Stimulated activated CD8-positive, alpha-beta memory T cell treated with anti-CD3 and anti-CD28 coated beads, Interleukin-12 subunit alpha, Interleukin-12 subunit beta, amount 100 ng/mL, for 1 hour (primary cell): ENCODE measurements at places on chromosomes 4 and X.

DNA sequence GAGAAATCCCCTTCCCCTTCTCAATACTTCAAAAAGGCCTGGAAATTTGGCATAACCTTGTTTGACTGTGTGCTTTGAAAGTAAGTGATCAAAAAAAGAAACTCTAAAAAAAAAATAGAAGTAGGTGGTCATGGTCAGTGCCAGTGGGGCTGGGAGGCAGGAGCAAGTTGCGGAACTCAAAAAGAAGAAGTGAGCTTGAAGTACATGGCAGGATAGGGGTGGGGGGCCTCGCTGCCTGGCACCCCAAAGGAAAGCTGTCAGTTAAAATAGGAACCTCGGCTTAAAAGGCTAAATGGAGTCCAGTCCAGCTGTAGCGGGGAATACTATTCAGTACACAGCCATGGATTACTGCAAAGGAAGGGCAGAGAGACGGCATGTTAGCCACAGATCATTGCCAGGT lies 12.2 kb upstream of the NKRF start:
- DNase-seq, result no peak

DNA sequence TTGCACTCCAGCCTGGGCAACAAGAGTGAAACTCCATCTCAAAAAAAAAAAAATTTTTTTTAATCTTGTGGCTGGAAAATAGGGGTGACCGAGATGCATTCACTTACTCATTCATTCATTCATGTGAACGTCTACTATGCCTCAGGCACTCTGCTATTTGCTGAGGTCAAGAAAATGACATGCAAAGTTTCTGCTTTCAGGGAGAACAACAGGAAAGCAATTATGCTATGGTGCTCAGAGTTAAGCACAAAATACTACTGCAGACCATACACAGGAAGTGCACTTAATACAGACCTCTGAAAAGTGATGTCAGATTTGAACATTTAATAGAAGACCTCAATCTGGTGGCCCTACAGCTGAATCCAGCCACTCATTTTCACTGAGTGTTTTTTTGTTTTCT lies 59.6 kb upstream of the DUSP21 start:
- no peak for DNase-seq

- no peak for DNase-seq
Measured at GRCh38 chrX:48578661-48579128, 4.4 kb downstream of the RBM3 start.

DNA sequence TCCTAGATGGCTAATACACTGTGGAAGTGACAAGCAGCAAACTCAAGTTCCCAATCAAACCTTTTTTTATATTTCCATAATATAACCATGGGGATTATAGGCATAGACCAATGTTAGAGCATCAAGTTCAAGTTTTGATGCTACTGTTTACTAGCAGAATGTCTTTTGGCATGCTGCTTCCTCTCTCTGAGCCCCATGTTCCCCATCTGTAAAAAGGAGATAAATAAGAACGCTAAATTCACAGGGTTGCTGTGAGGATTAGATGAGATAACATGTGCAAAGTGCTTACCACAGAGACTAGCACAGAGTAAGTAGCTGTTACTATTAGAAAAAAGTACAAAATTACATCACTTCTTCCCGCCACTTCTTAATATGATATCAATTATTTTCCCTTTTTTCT lies 18.0 kb downstream of the MBNL3 start:
- DNase-seq, result no peak

GRCh38 chr4:115453416-115453815 lies 340.0 kb upstream of the NDST4 start:
- DNase-seq, result no peak

DNA sequence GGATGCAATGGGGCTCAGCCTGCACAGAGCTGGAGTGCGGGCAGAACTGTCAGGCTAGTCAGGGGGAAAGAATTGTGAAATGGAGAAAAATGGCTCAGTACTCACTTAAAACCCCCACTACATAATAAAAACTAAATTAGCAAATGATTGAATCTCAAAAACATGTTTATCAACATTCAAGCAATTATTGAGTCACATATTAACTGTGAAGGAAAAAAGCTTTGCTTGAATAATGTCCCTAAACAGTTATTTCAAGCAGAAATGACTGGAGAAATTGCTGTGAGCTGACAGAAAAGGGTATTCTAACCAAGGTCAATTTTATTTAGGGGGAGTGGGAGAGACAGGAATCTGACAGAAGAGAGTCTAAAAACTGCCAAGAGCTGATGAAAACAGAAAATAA lies 37.4 kb downstream of the GPC3 start:
- no peak for DNase-seq

DNA sequence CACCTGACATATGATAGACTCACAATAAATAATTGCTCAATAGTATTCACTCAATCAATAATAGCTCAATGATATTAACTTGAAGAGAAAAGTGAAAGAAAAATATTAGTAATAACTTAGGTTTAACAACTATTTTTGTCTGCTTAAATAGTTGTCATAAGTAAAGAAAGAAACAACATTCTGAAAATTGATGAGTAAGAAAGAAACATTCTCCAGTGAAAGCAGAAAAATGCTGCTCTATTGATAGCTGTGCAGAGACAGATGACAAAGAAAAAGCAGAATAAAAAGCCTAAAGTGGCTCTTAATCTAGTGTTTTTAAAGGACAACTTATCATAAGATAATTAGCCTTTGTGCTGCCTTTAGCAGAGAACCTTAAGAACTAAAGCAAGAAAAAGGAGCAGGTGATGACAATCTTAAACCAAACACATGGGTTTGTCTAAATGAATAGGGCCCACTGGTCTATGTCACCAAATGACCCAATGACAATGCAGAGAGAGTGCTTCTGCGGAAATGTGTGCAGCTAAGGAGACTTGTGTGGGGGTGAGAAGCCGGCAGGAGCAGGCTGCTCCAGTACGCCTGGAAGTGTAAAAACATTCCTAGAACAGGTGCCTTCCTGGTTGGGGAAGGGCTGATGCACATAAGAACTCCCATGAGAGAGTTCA lies 13.2 kb downstream of the HS3ST1 start:
- no peak for DNase-seq

DNA sequence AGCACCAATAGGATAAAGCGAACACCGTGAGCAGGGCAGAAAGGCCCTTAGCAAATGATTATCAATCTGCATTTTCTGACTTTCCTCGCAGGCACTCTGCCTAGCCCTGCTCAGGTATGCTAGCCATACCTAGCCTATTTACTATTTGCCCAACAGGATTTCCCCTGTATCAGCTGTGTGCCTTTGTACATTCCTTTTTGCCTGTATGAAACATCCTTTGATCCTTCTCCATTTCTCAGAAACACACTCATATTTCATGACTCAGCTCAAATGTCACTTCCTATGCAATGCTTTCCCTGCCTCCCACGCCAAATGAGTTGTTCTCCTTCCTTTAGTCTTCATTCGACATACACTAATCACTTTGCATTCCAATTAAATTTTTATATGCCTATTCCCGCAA lies 37.2 kb downstream of the PCDH7 start:
- DNase-seq, result no peak

DNA sequence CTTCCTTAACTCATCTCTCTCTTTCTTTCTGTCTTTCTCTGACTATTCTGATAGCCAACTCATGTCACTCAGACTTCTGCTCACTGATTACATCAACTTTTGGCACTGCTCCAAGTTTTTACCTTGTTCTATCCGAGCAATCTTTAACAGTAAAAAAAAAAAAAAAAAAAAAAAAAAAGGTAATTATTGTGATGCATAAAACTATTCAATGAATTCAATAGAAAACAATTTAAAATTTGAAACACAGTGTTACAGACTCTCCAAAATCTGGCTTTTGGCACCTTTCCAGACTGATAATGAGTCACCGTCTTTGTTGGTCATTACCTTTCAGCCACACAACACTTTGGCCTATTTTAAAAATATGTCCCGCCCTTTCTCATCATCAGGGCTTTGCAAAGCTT lies 229.5 kb downstream of the GALNTL6 start:
- no peak for DNase-seq

- DNase-seq, result no peak
Measured at GRCh38 chrX:264634-265455, 16.3 kb upstream of the PLCXD1 start.

DNA sequence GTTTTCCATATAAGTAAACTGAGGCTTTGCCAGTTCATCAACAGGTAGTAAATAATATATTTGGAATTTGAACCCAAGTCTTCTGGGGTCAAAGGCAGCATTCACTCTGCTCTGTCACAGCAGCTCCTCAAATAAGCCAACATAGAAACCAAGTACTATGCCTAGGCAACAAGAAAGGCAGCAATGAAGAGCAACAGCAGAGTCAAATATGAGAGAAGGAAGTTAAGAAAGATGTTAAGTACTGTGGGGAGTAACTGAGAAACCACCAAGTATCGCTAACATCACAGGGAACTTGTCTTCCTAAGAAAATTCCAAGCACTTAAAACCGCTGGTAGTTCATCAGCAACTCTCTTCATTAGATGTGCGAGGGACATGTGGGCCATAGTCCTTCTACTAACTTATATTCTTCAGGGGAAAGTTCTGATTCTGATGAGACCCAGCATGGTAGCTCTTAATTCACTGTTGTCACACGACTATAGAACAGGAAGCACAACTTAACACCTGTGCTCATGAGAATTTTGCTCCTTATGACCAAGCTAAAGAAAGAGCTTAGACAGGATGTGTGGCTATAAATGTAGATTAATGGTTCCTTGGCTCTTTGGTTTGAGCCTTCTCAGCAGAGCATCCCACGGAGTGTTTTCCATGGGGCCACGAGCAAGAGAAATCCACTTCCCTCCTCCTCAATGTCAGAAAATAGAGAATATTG lies 107.8 kb downstream of the AR start:
- no peak for DNase-seq

- no peak for DNase-seq
Measured at GRCh38 chrX:133258481-133258880, 40.3 kb upstream of the TFDP3 start.

- DNase-seq, result no peak
Measured at GRCh38 chr4:185238215-185238681, 28.9 kb downstream of the SNX25 start.

- no peak for DNase-seq
Measured at GRCh38 chr4:48195853-48196252, 61.8 kb upstream of the TXK start.

DNA sequence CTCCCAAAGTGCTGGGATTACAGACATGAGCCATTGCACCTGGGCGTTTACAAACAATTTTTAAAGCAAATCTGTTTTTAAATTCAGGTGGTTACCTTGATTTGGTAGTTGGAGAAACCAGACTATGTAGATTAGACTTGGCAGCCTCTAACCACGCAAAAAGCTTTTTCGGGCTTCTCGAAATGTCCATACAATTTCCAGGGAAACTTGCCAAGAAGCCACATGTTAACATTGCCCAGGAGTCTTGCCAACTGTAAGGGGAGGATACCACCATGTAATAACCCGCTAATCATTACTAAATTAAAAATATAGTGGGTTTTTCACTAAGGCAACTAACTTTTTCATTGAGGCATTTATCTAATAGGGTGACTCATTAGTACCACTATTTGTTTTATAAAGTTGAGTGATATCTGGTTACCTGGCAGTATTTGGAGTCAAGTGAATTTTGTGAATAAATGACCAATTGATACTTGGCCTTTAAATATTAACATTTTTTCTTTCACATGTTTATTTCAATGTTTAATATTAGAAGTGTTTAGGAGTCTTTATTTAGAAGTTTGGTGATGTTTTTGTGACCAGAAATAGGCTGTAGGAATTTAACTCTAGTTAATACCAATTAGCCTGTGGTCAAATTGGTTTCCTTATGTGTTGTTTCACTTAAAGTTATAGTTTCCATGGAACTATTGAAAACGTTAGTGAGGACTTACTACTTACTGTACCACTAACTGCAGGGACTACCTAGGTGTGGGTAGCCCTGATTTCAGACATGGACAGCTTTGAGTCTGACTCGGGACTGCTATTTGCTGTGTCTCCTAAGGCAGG lies 61.3 kb downstream of the CLDN34 start:
- DNase-seq, result no peak

- no peak for DNase-seq
Measured at GRCh38 chr4:125702406-125702805, 387.7 kb downstream of the FAT4 start.

DNA sequence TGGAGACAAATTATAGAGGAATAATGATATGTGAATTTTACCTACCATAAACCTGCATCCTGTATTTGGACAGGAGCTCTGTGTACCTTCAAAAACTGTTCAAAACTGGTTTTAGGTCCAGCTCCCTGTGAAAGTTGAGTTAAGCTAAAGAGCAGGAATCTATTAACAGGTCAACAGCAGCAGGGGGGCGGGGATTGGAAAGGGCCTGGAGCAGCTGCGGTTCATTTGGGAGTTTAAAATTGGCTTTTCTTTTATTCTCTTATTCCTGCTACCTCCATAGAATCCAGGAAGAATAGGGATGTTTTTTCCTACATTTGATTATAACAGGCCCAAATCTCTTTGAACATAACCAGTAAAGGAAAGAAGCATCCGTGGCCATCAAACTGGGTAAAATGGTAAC lies 23.8 kb downstream of the SHROOM3 start:
- DNase-seq, result no peak
